Astrocyte of the hippocampus (primary cell): ENCODE measurements at places on chromosomes 12 and 14.

DNA sequence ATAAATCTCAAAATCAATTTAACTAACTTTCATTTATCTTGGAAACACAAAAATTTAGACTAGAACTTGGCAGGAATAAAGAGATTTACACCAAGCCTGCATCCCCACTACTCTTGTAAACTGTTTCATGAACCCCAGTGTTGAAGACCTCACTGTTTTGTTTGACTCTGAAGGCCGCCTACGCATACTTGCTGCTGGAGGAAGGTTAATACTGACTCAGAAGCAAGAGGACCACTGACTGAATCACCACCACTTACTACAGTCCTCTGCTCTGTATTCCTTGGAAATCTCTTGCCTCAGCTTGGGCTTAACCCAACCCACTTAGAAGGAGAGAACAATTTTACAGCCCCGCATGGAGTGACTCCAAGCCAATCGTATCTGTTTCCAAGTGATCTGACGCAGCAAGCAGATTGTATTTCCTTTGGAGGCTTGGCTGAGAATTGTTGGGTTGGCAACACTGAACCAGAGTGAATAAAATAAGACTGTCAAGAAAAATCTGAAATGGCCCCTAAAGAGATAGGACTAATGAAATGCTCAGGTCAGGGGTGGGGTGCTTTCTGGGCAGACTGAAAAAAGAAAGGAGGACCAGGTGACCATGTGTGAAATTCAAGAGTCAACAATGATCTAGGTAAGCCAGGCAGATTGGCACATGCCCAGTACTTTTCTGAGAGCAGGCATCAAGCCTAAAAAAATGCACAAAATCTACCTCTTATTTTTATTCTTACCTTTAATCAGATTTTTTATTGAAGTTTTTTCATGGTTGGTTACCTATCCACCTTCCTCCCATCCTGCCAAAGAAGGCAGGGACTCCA lies 248.6 kb downstream of the ZFP36L1 start:
- peak; percentile 95 for DNase-seq

DNA sequence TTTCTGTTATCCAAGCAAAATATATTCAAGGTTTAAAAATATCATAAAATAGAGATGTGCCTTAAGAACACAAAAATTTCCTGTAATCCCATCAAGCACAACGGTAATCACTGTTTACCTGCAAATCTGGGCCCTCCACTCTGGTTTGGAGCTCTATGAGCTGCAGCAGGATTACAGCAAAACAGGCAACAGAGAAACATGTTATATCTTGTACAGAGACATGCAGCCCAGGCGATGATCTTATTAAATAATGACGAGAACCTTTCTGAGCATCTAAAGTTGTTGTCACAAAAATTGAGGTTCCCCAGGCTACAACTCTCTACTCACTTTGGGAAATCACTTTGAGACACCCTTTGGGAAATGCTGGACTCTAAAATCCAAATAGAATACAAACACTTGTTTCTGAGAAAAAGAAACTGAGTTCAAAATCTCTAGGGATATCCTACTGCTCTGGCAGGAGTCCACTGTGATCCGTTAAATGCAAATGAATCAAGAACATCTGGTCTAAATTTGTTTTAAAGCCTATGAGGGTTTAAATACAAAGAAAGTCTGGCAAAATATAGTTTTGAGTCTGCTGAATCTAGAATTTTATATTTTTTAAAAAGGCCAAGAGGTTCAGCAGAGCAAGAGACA lies 36.3 kb downstream of the STON2 start:
- DNase-seq, result no peak

DNA sequence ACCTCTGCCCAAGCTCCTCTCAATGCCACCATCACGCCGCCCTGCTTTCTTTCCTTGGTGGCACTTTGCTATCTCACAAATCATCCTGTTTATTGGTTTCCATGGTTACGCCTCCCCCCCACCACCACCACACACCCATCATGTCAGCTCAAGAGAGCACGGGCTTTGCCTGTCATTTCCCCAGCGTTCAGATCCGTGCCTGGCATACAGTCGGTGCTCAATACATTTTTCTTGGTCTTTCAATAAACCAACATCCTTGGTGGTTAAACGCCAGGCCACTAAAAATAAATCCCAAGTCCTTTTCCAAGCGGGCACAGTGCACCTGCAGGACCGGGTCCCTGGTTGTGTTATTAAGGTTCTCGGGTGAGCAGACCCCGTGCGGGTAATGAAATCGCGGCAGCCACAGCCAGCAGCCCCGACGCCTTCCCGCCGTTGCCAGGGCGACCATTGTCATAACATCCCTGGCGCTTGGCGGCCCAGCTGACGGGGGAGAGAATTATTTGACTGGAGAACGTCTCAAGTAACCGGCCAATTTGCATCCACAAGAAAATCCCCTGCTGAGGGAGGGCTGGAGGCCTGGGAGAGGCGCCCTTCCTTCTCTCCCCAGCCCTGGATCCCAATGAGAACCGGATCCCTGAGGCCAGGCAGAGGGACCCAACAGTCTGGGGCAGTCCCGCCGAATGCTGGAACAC lies 92.9 kb downstream of the KSR2 start:
- peak; percentile 76 for DNase-seq

GRCh38 chr12:12507121-12507520 lies 55.5 kb downstream of the DUSP16 start:
- no peak for DNase-seq

DNA sequence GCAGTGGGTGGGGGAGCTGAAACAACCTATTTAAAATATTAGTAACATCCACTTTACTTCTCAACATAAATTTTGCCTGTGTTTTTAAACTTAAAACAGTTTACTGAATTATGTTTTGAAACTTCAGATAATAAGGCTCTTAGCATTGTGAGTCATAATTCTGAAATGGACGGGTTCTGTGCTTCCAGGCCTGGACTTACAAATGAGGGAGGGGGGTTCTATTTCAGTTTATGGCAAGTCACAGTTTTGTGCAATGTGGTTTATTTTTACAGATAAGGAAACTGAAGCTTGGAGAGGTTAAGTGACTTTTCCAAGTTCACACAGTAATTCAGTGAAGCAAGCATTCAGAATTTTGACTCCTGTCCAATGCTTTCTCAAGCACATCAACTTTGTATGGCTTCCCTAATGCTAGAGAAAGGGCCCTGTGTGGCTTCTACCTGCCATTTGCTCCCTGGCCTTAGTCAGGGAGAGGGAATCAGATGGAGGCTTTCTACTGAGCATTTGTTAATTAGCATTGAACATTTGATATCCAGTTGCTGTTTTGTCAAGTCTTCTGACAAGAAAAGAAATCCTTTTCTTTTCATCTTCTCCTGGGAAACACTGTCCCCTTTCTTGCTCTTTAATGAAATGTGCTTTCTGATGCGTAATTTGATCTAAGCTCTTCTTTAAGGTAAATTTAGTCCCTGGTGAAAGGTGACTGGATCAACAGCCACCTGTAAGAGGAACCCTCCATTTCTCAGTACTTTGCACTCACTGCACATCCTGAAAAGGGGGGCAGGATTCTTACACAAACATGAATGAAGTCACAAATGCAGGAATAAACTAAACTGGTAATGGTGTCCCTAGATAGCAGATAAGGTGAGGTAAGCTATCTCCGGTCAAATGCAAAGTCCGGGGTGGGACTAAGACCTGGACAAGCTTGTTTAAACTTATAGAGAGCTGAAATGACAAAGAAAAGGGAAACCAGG lies 2.5 kb upstream of the SALL2 start:
- no peak for DNase-seq

DNA sequence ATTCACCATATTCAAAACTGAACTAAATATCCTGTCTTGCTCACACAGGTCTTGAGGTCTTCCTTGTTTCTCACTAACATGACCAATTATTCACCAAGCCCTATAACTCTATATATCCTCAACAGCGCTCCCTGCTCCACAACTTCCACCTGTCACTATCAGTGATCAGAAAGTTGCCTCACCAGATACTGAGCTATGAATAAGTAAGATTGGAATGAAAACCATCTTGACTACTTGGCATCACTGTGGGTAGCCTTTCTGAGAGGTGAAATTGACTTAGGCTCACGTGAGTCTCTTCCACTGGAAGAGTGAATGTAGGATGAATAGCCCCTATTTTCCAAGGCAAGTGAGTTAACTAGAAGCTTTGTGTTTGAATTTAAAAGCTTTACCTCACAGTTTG lies 167.1 kb downstream of the PIK3C2G start:
- DNase-seq, result no peak
